NCI-H526 treated with DMSO at 0.1 percent for 48 hours (cell line): ENCODE measurements at places on chromosomes 7 and 10.

DNA sequence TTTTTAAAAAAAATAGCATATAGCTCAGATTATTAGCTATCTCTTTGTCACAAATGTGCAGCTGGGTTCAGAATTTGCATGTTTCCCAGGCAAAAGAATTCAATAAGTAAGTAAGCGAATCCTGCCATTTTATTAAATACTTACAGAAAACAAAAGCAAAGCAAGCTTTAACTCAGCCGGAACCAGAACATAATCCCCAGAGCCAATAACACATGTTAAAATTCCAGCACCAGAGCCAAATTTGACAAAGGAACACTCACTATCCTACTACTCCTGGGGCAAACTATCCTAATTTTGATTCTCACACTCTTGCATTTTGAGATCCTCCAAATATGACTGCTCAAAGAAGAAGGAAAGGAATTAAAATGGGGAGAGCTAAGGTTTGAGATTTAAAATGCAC lies 32.6 kb downstream of the LRRTM3 start:
- DNase-seq: no peak

DNA sequence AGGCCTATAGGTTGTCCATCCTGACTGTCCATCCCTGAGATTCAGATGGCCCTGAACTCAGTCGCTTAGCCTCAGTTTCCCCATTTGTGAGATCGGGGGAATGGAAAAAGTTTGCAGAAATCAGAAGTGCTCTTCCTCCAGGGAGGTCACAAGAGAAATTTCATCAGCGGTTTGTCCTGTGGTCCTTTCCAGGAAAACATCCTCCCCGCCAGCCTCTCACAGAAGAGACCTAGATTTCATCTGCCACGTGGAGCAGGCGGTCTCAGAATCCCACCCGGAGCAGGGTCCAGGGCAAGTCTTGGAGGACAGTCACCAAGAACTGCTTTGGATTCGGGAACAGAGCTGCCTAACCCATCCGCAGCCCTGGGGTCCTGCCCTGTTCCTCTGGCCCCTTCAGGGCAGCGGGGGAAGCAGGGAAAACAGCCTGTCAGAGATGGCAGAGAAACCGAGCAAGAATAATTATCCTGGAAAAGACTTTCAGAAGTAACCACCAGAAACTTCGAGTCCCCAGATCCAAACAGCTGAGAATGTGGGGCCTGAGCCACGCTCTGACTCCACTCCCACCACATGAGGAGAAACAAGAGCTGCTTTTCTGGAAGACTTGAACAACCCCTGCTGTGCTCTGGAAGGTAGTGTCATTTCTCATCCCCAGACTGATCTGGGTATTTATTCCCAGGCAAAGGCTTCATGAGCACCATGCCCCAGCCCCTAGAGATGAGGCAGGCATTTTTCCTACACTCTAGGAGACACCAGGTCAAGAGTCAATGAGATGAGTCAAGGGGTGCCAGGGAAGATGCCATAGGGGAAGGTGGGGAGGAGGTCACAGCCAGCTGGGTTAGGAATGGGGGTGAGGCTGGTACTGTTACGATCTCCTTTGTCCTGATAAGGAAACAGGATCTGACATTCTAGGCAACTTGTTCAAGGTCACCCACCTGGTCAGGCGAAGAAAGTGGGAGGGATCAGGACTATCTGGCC lies 1.1 kb upstream of the TNS3 start:
- DNase-seq: no peak

DNA sequence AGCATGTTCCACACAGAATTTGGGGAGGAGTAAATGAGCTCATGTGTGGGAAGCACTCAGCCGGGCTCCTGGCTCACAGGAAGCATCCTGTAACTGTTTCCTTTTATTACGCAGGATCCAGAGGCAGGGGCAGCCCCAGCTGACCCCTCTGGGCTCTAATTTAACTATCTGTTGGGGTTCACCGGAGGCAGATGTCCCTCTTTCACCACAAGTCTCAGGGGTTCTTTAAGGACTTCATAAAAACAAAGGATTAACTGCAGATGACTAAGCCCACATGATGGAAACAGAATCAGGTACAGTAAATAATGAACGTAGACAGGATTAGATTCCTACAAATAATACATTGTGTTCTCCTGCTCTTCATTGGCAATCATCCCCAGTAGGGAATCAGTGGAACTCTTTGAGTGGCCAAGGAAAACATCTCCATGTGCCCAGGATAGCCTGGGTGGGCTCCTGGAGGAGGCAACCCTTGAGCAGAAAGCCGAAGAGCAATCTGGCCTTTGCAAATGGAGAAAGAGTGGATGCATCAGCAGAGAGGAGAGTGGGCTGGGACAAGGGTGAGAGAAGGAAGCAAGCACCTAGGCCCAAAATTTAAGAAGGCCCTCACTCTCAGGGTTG lies 24.6 kb downstream of the TBXAS1 start:
- no peak for DNase-seq

DNA sequence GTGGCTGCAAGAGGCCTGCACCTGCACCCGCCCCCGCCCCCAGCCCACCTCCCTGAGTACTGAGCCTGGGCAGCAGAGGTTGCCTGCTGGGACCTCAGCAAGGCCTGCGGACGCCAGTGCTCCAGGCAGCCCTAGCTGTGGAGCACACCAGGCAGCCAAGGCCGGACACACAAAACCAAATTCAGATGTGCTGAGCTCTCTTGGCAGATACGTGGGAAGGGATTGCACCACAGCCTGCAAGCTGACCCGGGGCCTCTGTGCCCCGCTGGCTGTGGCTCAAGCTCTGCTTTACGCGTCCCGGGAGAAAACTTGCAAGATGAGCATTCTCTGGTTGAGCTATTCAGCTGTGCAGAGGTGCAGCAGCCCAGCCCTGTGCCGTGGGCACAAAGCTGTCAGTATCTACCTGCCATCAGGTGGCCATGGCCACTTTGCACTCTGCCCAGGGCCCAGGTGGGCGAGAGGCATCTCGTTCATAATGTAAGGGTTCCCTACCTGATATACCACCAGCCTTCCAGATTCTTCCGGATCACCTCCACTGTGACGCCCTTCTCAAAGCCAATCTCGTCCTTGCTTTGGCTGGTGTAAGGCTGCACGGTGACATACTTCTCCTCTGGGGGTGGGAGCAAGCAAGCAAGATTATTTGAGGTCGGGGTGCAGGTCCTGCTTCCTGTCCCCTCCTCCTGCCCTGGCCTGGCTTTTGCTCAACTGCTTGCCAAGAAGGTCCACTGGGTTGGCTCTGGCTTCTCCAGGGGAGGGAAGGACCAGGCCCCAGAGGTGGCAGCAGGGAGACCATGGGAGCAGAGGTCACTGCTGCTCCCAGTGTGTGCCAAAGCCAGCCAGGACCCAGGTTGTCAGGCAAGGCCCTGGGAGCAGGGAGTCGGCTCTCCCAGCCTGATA lies 123.4 kb downstream of the NEURL1 start:
- DNase-seq: no peak

DNA sequence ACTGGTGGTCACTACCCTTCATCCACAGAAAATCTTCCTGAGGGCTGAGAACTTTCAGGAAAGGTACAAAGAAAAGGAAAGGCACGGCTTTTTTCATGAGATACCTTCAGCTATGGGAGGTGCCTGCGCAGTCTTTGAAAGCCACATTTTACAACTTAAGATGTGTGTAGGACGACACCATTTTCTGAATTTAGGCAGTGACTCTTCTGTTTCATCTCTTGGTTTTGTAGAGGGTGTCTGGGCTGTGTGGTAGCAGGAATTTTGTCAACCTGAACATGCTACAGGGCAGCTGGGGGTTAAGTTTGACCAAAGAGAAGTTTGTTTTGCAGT lies 138.1 kb downstream of the NRP1 start:
- DNase-seq: no peak

DNA sequence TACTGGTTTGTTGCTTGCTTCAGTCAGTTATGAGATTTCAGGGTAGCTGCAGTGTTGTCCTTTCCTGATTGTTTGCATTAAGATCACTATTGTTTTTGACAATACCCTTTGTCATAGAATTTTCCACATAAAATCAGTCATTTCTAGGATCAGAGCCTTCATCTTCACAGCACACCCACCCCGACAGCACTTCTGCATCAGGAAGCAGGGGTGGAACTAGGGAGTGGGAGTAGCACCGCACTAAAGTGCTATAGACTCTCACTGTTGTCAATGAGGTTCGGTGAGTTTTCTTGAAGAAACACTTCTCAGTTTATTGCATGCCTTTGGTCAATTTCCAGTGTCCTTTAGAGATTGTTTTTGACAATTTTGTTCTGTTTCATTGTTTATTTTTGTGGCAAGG lies 632.5 kb downstream of the AUTS2 start:
- DNase-seq: no peak
